ENCODE measurements at places on chromosomes 12 and 14. TPM values are rescaled to one million over a fixed set of nuclear protein-coding genes. Genes with fewer than 3 reads are reported as not detected.

- H3K4me3 ChIP-seq: no peak overlapping the region
- H3K27ac ChIP-seq: no peak overlapping the region
- DNase-seq: no peak
- H3K4me1 ChIP-seq: peaks cover 76% of the 10 kb centered on the region
These were observed 33.6 kb downstream of the LTBP2 start for GRCh38 chr14:74578479-74578878.

GRCh38 chr12:4424422-4424821 is 21.2 kb downstream of the FGF6 start:
- H3K4me1 ChIP-seq: peaks cover 6% of the 10 kb centered on the region
- no peak overlapping the region for H3K27ac ChIP-seq
- no peak for DNase-seq
- H3K36me3 ChIP-seq: no peaks in the 10 kb centered on the region

DNA sequence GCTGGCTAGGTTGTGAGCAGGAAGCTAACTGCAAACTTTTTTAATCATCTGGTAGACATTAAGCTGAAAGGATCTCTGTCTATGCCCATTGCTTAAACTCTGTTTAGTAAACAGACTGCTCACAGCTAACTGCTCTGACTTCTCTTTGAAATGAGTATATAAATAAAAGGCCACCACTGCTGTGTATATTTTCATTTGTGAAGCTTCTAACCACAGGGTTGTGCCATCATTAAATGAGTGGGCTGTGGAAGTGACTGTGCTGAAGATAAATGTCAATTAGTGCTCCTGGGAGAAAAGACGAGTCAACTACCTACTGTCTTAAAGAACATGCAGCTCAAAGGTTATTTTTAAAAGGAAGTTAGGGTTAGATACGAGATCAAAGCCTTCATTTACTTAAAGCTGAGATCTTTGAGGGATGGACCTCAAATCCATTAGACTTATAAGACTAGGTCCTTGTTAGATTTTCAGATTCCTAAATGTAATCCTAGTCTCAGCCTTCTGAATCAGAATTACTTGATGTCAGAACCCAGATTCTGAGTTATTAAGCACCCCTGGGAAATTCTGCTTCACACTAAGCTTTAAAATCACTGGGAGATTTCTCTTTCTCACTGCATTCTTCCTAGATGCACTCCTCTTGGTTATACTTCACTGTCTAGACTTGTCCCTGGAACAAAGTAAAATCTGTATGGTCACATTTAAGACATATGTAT is 213.1 kb upstream of the FLRT2 start:
- no peaks in the 10 kb centered on the region for H3K4me1 ChIP-seq
- H3K27me3 ChIP-seq: no peaks in the 10 kb centered on the region
- no peaks in the 10 kb centered on the region for H3K36me3 ChIP-seq

Gene TRHDE
- 0.84 TPM for total RNA-seq

DNA sequence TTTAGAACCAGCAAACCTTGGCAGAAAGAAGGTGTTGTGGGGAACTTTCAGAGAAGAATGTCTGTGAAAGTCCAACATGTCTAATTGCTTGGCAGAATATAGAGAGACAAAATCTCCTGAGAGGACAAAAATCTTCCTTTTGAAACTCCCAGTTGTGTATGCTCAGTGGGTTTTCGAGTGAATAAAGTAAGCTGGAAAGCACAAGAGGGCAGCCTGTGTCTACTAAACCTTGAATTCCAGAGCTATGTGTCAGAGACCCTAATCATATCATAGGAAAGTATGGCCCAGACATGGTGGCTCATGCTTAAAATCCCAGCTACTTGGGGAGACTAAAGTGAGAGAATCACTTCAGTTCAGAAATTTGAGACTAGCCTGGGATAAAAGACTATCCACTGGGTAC is 661.2 kb downstream of the SLC16A7 start:
- no peak overlapping the region for H3K27ac ChIP-seq
- DNase-seq: no peak
- H3K36me3 ChIP-seq: no peaks in the 10 kb centered on the region
- H3K27me3 ChIP-seq: no peaks in the 10 kb centered on the region
- no peaks in the 10 kb centered on the region for H3K4me1 ChIP-seq

- H3K4me3 ChIP-seq: no peak overlapping the region
- H3K27ac ChIP-seq: no peak overlapping the region
- no peaks in the 10 kb centered on the region for H3K36me3 ChIP-seq
- no peak for DNase-seq
These were observed 332.3 kb downstream of the EGLN3 start for GRCh38 chr14:33618361-33619105.
